ENCODE measurements at places on chromosomes 13 and 19.

DNA sequence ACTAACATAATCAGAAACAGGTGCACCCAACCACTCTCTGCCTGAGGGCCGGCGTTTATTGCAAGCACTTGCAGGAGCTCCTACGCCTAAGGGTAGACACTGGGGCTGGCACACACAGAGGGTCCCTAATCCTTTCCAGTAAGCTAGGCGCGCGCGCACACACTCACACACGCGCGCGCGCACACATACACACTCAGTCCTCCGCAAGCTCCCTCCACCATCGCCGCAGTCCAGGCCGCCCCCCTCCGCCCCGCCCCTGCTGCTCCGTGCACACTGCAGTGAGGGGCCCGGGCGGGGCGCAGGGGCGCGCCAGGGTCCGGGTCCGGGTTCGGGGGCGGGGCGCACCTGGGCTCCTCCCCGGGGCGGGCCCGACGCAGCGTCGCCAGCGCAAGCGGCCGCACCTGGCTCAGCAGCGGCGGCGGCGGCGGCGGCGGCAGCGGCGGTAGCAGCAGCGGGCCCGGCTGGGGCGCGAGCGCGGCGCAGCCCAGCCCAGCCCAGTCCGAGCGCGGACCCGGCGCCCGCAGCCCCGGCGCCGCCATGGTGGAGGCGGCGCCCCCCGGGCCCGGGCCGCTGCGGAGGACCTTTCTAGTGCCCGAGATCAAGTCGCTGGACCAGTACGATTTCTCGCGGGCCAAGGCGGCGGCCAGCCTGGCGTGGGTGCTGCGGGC lies at the start of gene CAMSAP3:
Gene CAMSAP3, plus strand, starts transcription at position 398 of the 668 bp plus-strand sequence. Its CDS starts 140 bp downstream, at position 538.
- DNase-seq = no peak

GRCh38 chr19:54573330-54573872 lies at the start of gene LILRA2:
Gene LILRA2 (plus strand): TSS chr19:54573790. CDS start chr19:54573879, 89 bp downstream.
- DNase-seq = no peak

- no peak for DNase-seq
Measured at GRCh38 chr13:113500530-113501265, 10.2 kb upstream of the DCUN1D2 start.

DNA sequence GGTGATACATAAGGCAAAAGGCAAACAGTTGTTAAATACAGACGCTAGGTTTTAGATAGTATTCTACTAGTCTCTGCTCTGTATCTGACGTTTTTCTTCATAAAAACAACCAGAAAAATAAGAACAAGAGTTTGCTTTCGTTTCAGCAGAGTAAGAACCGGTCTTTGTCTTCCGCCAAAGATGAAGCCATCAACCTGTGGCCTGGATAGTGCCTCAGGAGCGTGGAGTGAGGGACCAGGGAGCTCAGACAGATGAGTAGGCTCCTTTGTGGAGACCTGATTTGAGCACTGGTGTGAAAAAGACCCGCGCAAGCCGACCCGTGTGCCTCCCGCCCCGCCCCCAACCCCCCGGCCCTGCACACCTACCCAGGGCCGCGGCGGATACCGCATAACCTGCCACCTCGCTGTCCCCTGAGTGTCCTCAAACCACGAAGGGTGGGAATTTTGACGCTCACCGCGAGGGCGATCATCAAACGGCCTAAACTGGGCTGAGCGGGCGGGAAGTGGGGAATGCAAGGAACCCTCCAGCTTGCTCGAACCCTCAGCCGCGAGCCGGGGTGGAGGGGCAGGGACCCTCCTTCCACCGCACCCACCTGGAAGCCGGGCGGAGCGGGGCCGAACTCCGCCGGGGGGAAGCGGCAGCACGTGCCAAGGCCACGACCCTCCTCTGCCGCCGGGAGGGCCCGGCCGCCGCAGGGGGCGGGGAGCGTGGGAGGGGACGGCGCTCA lies 866 bp upstream of the LMO7 start:
- DNase-seq = no peak

- peak; percentile 22 for DNase-seq
Measured at GRCh38 chr13:26619358-26619757, 61.9 kb downstream of the WASF3 start.

DNA sequence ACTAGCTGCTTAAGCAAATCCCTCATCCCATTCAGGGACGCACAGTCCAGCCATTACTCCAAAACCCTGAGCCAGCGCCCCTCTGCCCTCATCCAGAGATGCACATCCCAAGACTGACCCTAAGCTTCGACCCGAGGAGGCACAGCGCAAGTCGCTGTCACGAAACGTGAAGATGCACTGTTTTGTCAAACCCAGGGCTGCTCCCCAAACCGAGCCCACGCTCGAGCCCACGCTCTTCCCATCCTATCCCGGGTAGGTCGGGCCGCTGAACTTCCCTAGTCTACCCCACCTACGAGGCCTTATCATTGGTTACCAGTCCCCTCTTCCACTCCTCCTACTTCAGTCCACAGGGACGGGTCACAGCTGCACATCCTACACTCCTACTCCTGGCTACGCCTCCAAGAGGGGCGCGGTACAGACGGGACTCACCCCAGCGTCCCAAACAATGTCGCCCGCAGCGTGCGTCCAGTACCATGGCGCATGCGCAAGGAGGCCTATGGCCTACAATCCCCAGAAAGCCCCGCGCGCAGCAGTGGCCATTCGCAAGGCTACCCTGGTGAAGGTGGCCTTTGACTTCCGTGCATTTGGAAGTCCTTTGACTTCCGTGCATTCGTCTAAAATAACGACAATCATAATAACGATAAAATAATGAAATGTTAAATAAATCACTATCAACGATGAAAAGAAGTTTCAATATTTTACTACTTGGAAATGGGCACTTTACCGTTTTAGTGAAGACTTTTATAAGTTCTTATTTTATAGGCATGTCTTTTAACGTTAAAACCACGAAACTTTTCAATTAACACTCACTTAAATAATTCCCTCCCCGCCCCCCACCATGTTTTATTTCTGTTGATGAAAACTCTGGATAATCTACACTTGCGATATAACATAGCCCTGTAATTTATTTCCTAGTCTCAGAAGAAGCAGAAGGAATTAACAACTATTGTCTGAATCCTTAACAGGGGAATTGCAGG lies at the start of gene ZNF285:
Gene ZNF285, minus strand, starts transcription at position 470 of the 977 bp plus-strand sequence. CDS start 4,395 bp downstream, outside the sequence.
- DNase-seq = peak; percentile 97

DNA sequence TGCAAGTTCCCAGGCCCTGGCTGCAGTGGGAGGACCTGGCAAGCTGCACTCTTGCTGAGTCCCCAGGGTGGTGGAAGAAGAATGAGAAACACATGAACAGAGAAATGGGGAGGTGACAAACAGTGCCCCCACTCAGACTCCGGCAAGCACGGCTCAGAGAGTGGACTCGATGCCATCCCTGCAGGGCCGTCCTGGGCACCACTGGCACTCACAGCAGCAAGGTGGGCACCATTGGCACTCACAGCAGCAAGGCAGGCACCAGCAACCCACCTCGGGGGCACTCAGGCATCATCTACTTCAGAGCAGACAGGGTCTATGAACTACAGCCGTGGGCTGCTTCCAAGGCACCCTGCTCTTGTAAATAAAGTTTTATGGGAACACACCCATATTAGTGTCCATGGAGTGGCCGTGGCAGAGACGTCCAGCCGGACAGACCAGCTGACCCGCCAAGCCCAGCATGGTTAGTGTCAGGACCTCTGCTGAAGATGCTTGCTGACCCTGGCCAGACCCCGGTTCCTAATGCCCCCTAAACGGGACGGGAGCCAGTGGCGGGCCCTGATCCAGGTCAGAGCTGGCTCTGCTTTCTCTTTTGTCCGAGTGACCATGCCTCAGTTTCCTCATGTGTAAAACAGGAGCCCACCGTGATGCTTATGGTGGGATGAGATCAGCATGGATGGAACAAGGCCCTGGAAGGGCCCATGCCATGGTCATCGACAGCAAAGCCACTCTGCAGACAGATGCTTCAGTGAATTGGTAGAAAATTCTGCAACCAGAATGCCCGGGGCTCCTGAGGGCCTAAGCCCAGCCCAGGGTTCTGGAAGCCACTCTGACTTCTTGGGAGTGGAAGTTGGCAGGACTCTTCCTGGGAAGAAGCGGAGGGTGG lies 2.1 kb upstream of the F10 start:
- DNase-seq = no peak

GRCh38 chr13:79307433-79307861 lies 98.6 kb downstream of the RBM26 start:
- DNase-seq = no peak

GRCh38 chr13:110916301-110917142 lies 1.7 kb upstream of the ANKRD10 start:
- peak; percentile 79 for DNase-seq

DNA sequence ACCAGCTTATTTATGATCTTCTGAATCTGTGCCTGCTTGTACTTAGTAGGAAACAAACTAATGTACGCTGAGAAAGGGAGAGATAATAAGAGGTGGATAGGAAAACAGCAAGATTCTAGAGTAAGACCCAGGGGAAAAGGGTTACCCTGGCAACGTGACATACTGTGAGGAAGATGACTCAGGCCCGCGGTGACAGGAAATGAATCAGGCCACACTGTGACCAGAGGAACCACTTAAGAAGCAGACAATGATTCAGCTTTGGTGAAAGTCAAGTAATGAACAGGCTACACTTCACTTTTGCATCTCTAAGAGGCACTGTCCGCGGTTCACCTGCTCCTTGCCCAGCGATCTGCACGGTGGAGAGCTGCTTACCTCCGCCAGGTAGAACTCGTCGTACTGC lies 158.2 kb downstream of the NALCN start:
- peak; percentile 36 for DNase-seq

DNA sequence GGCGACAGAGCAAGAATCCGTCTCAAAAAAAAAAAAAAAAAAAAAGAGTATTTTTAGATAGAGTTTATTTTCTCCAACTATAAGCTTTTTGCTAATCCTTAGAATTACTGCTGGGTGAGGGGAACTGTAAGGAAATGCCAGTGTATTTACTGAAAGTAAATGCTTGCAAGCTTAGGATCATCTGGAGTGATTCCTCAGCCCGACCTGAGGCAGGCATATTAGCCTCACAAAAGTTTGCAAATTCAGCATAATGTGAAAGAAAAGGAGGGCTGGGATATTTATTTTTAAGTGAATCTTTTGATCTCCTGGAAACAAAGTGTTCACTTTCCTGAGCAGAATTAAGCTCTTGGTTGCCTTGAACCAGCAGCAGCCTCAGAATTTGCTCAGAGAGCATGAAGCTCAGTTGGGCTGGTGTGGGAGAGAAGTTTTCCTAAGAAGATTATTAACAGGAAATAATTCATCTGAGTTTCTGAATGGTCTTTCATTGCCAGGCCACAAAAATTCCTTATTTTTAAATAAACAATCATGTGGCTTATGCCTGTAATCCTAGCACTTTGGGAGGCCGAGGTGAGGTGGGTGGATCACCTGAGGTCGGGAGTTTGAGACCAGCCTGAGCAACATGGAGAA lies 24.7 kb upstream of the SPATA13 start:
- peak; percentile 75 for DNase-seq

- DNase-seq = no peak
Measured at GRCh38 chr19:12937093-12937926, 1.1 kb upstream of the CALR start.

DNA sequence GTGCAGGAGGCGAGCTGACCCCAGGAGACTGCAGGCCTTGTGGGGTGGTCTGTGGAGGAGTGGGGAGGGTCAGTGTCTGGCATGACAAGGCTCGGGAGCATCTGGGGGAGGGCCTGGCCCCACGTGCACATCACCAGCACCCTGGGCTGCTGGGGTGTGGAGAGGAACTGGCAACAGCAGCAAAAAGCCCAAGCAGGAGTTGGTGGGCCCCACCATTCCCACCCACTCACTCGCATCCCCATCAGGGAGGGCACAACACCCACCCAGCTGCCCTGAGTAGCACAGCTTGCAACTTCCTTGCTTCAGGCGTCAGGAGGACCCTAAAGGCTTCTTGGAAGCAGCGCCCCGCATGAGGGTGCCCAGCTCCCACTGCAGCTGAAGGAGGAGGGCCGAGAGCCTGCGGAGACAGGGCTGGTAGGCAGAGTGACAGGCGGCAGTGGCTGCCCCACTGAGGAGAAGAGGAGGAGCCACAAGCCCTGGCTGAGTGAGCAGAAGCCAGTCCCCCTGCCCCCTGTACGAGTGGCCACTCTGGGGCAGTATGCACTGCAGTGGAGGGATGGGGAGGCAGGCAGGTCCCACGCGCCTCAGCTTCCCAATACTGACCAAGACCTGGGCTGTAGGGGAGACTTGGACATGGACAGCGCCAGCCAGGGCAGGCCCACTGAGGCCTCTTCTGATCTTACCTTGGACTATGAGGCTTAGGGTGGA lies 26.5 kb downstream of the ELL start:
- DNase-seq = no peak

DNA sequence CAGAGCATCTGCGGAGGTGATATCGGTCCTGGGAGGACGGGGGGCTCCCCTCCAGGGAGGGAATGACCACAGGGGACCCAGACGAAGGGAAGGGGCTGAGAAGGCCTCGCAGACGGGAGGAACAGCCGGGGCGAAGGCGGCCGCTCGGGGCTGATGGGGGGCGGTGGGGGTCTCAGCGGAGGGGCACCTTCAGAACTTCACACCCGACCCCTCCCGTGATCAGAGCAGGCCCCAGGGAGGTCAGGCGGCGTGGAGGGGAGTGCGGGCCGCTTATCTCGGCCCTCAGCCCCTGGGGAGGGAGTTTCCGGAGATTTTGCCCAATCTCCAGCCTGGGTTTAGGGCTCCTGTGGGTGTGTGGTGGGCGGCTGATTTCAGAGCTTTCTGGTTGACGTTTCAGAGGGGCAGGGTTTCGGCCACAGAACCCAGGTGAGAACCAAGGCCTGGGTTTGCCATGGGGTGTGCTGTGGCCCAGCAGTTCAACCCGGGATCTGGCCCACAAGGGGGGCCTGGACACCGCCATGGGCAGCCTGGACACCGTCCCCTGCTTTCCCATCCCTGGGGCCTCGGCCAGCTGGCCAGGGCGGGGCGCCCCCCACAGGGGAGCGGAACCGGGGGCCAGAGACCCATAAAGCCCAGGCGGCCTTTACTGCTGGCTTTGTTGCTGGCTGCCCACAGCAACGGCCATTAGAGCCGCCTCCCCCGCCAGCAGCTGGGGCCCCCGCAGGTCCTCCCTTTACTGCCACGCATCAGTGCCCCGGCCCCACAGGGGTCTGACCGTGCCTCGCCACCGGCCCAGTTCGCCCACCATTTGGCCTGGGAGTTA lies 29.0 kb downstream of the ARID3A start:
- DNase-seq = no peak

- no peak for DNase-seq
Measured at GRCh38 chr19:46809534-46810272, 21.3 kb upstream of the SLC1A5 start.

DNA sequence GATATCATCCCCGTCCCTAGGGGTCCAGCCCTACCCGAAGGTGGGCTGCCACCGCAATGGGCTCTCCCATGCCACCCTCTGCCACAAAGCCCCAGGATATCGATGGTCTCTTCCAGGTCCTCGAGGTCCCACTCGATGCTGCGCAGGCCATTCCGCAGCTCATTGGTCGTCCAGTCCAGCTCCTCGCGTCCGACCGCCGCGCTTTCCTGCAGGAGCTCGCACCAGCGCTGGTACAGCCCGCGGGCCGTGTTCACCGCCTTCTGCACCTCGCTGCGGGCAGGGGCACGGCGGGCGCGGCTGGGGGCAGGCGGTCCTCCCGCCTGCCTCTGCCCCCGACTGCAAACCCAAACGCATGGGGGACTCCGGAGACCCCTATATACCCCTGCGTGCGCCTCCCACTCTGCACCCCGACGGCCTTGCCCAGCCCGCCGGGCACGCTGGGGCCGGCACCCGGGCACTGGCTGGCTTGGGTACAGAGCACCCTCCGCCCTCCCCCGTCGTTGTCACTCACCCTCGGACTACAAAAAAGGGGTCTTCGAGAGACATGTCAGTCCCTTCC lies 468 bp downstream of the STX10 start:
- peak; percentile 52 for DNase-seq

- no peak for DNase-seq
Measured at GRCh38 chr13:103884101-103884723, 818.0 kb upstream of the SLC10A2 start.
